ENCODE measurements at places on chromosomes 4 and X. TPM values are rescaled to one million over a fixed set of nuclear protein-coding genes. Genes with fewer than 3 reads are reported as not detected.

The WFS1 gene
- 8.2 TPM for total RNA-seq

The SLC49A3 gene
- not detected for total RNA-seq

The PDE6B gene
- not detected for total RNA-seq

The NLRP2B gene
- total RNA-seq, result not detected

The AREG gene
- not detected for total RNA-seq

The EDA2R gene
- 5.8 TPM for total RNA-seq

The PRDM5 gene
- 5.3 TPM for total RNA-seq

The GAR1 gene
- total RNA-seq, result 23.1 TPM

The TEX13C gene
- 0.31 TPM for total RNA-seq

The GAGE12H gene
- total RNA-seq, result not detected

The RNF128 gene
- 0.43 TPM for total RNA-seq

The ZMYM3 gene
- 30.0 TPM for total RNA-seq

The SASH3 gene
- not detected for total RNA-seq

The LANCL3 gene
- not detected for total RNA-seq

The PCSK1N gene
- not detected for total RNA-seq

The NXF2B gene
- not detected for total RNA-seq

The RAB40AL gene
- not detected for total RNA-seq

The HSFX2 gene
- not detected for total RNA-seq

The PNMA6F gene
- total RNA-seq, result not detected

The CXCL3 gene
- total RNA-seq, result not detected

The SEPSECS gene
- 4.7 TPM for total RNA-seq

The ADRA2C gene
- total RNA-seq, result 11.7 TPM

The ARHGAP24 gene
- 4.6 TPM for total RNA-seq

The KLHL34 gene
- total RNA-seq, result not detected

The SOWAHB gene
- 0.86 TPM for total RNA-seq

The POU3F4 gene
- not detected for total RNA-seq

The ITIH6 gene
- not detected for total RNA-seq

The IL3RA gene
- not detected for total RNA-seq

The DCX gene
- not detected for total RNA-seq

The ESX1 gene
- not detected for total RNA-seq

The MAOA gene
- total RNA-seq, result 1.1 TPM

The GLRA2 gene
- not detected for total RNA-seq

The MOB1B gene
- total RNA-seq, result 11.0 TPM

The NOCT gene
- 24.3 TPM for total RNA-seq

The RBM47 gene
- 49.7 TPM for total RNA-seq

The PRKX gene
- 25.0 TPM for total RNA-seq

The SPATA4 gene
- not detected for total RNA-seq

The LPAR4 gene
- not detected for total RNA-seq

The DCAF8L2 gene
- total RNA-seq, result not detected

The TRO gene
- total RNA-seq, result 25.2 TPM

The CRMP1 gene
- total RNA-seq, result not detected

The ARMCX2 gene
- 28.1 TPM for total RNA-seq

The PDGFC gene
- 28.3 TPM for total RNA-seq

The DUSP9 gene
- total RNA-seq, result 2.5 TPM

The BEND2 gene
- total RNA-seq, result not detected

The CORIN gene
- not detected for total RNA-seq

The CDX4 gene
- total RNA-seq, result not detected

The FAM199X gene
- 25.0 TPM for total RNA-seq

The CNKSR2 gene
- total RNA-seq, result not detected

The F11 gene
- total RNA-seq, result not detected

The PDCL2 gene
- total RNA-seq, result not detected

The SLC35A2 gene
- 15.7 TPM for total RNA-seq

The EDA gene
- 1.6 TPM for total RNA-seq
